ENCODE measurements at places on chromosomes 5 and 9.

DNA sequence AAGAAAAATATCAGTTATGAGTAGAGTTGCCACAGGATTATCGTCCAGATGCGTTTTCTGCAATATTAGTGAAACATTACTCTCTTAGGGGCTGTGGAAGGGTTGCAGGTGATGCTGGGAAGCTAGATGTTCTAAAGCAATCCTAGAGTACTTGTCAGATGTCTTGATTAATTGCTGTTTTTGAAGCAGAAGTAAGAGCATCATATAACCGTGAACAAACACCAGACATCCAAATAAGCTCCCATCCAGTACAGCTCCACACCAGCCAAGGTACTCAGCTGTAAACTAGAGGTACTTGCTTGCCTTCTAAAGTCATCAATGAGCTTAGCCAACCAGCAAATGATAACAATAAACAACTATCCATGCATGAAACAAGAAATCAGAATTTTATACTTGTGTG lies 131.1 kb downstream of the ST8SIA4 start:
- DNase-seq, result no peak

DNA sequence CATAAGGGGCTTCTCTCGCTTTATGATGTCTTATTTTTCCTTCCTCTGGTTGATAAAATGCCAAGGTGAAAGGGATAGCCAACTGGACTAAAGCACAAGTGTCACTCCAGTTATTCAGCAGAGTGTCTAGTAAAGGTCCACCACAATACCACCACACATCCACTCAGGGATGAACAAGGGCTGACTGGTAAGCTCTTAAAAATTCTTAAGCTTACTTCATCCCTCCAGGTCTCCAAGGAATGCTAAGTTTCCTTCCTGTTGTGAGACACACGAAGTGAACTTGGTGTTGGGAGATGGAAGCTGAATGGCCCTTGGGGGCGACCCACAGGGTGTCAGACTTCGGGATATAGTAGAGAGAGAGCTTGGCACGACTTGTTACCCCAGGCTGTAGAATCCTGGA lies 3.2 kb upstream of the HMGCS1 start:
- DNase-seq, result no peak

DNA sequence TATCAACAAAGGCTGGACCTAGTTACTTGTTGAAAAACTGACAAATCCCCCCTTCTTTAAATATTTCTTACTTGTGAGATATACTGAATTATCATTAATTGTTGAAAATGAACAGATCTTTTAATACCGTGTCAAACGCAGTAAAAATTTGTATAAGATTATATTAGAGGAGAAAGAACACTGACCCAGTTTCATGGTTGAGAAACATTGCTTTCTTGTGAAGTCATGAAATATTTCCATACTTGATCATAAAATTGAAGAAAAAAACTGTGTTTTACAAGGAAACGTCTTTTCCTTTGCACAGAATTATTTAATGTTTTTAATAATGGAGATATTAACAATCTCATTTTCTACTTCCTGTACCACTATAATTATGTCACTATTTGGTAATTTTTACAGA lies 45.8 kb downstream of the MOCS2 start:
- no peak for DNase-seq

DNA sequence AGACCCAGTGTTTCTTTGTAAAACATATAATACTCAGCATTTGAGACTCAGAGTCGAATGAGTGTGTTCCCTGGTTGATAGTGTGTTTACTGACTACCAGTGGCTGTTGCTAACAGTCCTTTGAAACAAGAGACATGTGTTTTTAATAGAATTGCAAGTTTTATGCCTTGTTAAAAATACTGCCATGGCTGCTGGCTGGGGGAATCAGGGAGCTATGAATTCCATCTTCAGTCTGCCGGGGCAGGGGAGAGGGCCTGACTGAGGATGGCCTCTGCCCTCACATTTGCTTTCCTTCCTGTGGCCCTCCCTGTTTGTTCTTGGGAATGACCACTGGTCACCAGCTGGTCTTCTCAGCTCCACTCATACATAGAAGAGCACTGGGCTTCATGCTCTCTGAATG lies 63.8 kb downstream of the PDZD2 start:
- DNase-seq, result no peak

DNA sequence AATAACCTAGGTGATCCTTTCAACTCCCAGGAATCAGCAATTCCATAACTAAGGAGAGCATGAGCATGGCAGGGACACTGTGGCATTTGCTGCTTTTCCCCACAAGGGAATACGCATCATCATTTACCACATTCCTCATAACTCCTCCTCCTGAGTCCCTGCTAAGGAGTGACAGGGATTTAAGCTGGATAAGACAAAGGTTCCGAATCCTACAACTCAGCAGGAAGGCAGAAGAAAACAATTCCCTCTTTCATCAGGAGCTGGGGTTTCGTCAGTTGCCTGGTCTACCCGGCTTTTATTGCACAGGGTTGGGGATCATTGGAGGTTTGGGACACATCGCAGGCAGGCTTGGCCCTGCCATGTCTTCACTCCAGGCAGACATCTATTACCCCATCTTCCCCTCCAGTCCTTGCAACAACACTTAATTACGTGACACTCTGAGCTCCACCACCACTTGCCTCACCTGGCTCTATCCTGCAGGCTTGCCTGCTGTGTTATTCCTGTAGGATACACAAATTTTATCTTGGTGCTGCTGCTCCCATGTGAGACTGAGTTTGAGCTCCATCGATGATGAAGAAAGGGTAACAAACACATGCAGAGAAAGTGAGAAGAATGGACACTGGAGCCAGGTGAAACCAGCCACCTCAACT lies 563.0 kb upstream of the KLF4 start:
- DNase-seq, result no peak

DNA sequence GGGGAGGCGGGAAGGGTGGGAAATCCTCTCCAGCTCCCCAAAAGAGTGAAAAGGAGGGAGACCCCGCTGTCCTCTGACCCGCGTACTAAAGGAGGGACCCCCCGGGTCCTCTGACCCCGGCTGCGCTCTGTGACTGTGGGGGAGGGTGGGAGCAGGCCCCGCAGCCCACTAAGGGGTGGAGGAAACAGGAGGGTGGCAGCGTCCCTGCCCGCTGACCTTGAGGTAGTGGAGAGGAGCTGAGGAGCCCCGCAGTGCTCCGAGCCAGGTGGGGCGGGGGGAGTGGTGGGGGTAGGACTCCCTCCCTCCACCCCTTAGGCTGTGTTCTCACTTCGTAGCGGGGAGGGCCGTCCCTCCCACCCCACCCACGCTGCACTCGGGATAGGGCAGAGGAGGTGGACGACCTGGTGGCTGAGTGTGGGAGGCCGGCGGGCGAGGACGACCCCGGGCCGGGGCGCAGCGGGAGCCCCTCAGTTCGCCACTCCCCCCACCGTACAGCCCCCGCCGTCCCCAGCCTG lies 449 bp upstream of the ADCY2 start:
- DNase-seq, result no peak

- DNase-seq, result no peak
Observed at GRCh38 chr5:61730866-61731265, 398.8 kb downstream of the ZSWIM6 start.

- no peak for DNase-seq
Observed at GRCh38 chr9:92661743-92662142, 8.2 kb downstream of the IPPK start.

- DNase-seq, result no peak
Observed at GRCh38 chr5:132640613-132641012, 17.4 kb upstream of the IL13 start.

- DNase-seq, result no peak
Observed at GRCh38 chr5:147080391-147080790, 154.4 kb upstream of the STK32A start.

- no peak for DNase-seq
Observed at GRCh38 chr5:28822071-28822470, 1783.7 kb upstream of the CDH9 start.

DNA sequence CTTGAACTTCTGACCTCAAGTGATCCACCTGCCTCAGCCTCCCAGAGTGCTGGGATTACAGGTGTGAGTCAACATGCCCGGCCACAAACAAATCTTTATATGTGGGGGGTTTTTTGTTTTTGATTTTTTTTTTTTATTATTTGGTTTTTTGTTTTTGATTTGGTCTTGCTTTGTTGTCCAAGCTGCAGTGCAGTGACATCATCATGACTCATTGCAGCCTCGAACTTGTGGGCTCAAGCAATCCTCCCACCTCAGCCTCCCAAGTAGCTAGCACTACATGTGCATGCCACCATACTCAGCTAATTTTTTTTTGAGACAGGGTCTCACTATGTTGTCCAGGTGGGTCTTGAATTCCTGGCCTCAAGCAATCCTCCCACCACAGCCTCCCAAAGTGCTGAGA lies 42.4 kb downstream of the ALDH7A1 start:
- DNase-seq, result no peak

DNA sequence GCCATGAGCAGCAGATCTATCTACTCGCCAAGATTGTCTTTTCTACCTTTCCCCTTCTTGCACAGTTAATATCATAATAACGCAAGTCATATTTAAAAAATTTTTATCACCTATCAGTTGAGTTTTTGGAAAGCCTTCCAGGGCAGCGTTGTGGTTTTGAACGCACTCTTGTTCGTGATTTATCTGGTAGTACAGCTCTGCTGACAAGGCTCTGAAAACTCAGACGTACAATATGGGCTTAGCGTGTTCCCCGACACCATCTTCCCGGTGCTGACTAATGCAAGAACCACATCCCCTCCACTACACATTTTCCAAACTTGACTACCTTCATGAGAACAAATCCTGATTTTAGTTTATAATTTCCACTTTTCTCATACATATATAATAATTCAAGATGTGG lies 1.6 kb upstream of the NFIL3 start:
- DNase-seq, result no peak

DNA sequence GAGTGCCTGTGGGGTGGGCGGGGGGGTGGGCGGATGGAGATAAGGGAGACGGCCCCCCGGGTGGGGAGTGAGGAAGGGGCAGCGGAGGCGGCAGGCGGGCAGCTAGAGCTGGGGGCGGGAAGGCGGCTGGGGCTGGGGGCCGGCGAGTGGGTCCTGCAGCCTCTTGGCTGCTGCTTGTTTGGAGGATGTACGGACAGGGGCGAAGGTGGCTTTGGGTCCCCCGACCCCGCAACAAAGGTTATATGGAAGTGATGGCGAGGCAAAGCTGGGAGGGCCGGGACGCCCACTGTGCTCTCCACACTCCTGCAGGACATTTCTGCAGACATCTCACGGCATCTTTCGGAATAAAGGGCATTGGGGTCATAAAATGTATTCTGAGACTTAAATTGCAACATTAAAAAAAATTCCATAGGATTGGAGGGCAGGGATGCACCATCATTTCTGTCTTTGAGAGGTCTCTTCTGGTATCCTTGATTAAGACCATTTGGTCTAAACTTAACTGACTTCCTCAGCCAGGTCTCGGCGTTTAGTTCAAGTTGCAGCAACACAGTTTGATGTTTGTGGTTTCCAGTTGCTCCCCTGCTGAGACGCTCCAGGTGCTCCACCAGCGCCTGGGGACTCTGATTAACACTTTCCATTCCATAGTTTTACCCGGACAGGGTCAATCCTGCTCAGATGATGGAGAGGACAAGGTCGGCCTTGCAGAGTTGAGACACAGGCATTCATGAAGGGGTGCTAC lies 101.6 kb upstream of the SSBP2 start:
- DNase-seq, result peak; percentile 64

DNA sequence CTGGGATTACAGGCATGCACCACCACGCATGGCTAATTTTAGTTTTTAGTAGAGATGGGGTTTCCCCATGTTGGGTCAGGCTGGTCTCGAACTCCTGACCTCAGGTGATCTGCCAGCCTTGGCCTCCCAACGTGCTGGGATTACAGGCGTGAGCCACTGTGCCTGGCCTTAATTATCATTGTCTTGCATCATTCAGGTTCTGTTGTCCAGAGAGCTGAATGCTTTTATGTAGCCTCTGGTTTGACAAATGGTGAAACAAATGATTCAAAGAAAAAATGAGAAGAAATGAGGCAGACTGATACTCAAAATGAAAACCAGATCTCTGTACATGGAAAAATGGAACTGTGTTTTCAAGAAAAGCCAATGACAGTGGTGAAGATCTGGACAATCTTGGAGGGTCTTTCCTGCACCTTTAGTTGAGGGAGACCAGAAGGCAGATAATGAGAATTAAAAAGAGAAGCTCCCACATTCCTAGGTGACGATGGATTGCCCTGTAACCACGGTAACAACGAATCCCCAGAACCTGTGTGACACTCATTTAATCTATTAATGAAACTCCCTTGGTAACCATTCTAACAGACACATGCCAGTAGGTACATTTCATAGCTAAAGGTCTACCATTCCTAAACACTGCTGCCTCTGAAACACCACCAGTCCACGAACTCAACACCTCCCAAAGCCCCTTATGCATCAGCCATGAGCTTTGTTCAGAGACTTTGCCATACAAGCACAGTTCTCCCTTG lies 1.6 kb downstream of the TEX48 start:
- no peak for DNase-seq

- DNase-seq, result peak; percentile 79
Observed at GRCh38 chr5:111072949-111073682, 1.6 kb downstream of the TSLP start.

GRCh38 chr9:117864385-117865057 lies 160.3 kb downstream of the TLR4 start:
- DNase-seq, result no peak

DNA sequence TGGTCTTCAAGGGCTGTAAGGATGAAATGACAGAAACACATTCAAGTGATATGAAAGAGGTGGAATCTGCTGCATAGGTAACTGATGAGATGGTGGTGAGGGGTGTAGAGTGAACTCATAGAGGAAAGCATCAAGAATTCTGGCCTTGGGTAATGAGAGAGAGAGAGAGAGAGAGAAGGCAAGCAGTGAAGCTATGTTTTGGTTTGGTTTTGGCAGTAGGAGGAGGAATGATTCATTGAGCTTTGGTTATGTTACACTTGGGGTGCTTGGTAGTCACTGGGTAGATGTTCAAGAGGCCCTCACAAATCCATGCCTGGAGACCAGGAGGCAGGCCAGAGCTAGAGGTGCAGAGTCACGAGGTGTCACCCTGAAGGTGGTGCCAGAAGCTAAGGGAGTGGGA lies 89.5 kb downstream of the EGFLAM start:
- DNase-seq, result no peak

GRCh38 chr9:30718483-30718882 lies 1666.0 kb upstream of the ACO1 start:
- DNase-seq, result no peak

Data from activated CD8-positive, alpha-beta memory T cell treated with anti-CD3 and anti-CD28 coated beads for 24 hours (primary cell).